ENCODE measurements at places on chromosomes 13 and 19. TPM values are rescaled to one million over a fixed set of nuclear protein-coding genes. Genes with fewer than 3 reads are reported as not detected.

DNA sequence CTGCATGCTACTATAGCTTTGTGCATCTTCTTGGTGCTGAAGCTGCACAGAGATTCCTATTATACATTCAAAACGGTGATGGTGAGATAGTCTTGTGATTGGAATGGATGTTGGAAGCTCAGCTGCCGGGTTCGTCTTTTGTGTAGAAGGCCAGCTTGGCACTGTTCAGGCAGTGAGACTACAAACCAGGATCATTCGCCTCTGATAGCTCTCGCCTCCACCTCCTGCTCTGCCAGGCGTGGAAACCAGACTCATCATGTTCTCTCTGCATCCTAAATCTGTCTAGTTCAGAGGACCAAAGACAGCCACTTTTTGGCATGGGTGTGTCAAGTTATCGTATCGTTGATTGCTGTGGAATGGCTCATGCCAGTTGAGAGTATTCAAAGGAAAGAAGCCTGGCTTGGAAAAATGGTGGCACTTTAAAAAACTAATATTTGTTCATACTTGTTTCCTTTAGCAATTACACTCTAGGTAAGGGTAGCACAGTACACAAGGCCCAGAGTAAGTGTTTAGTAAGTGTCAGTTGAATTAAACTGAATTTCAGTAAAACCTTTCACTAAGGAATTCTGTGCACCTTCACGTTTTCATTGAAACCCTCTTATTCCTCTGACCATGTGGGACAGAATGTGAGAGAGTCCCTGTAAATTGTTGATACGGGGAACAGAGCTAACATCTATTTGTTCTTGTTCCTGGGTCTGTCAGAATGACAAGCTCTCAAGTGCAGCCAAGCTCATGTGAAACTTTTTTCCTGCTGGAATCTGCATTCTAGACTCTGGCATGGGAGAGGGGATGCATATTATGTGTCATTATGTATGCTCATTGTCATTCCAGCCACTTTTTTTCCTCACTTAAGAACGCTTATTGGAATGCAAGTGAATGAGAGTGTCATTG lies 69.8 kb downstream of the DPY19L3 start:
- no peak for DNase-seq

DNA sequence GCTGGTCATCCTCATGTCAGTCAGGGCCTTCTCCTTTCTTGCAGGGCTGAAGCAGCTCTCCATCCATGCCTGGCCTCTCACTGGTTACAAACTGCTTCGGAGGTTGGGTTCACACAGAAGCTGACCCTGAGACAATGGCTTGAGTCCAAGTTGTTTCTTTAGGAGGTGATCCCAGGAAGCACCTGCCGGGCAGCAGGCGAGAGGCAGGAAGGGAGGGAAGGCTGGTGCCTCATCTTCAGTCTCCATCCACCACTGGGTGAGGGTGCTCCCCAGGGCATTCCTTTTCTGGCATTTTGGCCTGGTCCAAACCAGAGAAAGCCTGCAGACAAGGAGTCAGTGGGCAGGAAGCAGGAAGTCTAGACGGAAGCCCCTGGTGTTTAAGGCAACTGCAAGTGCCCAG lies 17.6 kb upstream of the SPATA13 start:
- no peak for DNase-seq

- DNase-seq = peak; percentile 37
Observed at GRCh38 chr19:55406826-55407549, 600 bp downstream of the UBE2S start.

DNA sequence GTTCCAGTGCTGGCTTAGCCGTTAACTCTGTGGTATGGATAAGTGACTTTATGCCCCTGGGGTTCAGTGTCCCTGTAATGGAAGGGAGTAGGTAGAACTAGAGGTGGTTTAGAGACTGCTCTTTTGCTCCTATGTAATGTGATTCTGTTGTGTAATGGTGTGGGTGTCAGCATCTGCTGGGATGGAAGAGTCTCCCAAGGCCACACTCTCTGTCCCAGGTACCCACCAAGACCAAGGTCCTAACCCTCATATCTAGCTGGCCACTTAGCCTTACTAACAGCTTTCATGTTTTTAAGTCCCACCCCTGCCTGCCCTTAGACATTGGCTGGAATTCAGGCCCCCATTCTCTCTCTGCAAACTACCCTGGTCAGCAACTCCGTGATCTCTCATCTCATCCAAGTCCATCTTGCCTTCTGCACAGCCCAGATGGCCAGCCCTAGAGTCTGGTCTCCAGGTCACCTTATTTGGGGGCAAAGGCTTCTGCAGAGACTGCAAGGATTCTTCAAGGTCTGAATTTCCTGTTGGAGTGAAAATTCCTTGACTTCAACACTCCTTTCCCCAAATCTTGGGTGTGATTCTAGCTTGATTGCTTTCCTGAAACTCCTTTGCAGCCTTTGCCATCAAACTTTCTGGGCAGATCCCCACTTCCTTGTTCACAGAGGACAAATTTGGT lies 48.4 kb downstream of the SERP2 start:
- no peak for DNase-seq

- peak; percentile 6 for DNase-seq
Observed at GRCh38 chr13:47421525-47421924, 524.7 kb upstream of the HTR2A start.

DNA sequence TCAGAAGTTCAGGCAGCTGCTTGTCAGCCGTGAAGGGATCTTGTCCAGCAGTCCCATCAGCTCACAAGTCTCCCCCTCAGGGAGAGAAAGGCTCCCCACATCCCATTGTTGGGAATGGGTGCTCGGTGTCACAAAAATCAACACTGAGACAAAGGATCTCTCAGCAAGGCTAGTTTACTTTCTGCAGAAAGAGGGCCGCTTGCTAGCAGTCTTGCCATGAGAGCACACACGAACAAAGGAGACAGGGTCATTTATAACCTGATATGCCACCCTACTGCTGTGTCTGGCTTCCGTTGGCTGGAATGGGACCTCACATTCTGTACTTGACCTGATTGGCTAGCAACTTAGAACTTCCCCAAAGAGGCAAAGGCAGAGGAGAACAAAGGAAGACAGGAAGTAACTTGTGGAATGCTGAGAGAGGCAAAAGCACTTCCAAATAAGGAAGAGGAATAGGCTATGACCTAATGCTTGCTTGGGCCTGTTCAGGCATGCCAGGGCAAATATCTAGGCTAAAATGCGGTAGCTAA lies 8.7 kb upstream of the IGFL3 start:
- DNase-seq = peak; percentile 96

- no peak for DNase-seq
Observed at GRCh38 chr19:58466089-58466759, 656 bp upstream of the ZNF324 start.

DNA sequence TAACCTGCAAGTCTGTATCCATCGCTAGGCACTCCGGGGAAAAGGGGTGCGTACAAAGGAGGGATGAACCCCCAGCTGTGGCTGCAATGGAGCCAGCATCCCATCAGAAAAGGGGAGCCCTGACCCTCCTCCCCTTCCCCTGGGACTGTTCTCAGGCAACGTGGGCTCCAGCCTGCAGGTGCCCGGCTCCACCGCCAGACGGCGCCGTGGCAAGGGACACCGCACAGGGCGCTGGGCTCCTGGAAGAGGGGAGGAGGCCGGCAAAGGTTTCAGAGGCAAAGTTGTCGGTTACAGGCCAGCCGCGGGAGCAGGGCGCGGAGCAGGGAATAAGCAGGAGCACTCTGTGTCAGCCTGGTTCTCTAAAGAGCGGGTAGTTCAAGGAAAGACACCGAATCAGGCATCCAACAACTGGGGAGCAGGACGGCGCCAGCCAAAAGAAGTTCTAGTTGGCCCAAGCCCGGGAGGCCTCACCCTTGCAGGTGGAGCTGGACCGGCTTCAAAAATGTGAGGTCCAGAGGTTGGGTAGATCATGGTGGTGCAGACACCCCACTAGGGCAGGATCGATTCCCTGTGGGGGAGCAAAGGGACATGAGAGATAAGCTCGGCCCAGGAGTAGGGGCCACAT lies 53.0 kb upstream of the ATP12A start:
- no peak for DNase-seq

ADM5 gene
- total RNA-seq = 0.26 TPM

DNA sequence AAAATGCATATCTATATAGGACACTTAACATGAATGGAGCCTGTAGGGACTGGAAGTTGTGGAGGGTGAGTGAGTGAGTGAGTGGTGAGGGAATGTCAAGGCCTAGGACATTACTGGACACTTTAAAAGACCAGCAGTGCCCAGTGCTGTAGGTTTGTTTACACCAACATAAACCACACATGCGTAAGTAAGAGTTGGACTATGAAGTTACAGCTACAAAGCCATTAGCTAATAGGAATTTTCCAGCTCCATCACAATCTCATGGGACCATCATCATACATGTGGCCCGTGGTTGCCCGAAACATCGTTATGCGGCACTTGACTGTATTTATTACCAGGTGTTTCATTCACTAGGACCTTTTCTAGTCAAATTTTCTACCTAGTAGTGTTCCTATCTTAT lies 49.2 kb downstream of the LATS2 start:
- peak; percentile 48 for DNase-seq

GRCh38 chr19:15098460-15098859 lies 8.7 kb upstream of the SYDE1 start:
- DNase-seq = no peak

GRCh38 chr19:1132552-1133383 lies 29.0 kb downstream of the GPX4 start:
- DNase-seq = no peak

PROSER1 gene
- 13.9 TPM for total RNA-seq

DNA sequence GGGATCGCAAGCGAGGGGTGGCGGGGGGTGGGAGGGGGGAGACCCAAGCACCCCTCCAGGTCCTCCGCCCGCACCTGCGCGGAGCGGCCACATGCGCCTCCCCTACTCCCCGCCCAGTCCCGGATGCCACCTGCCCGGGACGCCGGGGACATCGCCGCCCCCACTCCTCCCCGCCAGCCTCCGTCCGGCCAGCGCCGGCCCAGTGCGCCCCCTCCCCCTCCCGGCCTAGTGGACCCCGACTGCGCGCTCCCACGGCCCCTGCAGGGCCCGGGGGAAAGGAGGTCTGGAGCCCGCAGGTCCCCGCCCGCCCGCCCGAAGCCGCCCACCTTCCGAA lies 263 bp downstream of the RHPN2 start:
- DNase-seq = no peak

DPRX gene
- total RNA-seq = not detected

- no peak for DNase-seq
Observed at GRCh38 chr13:46663206-46664037, 110.5 kb downstream of the LRCH1 start.

ZNF560 gene
- total RNA-seq = 3.3 TPM

DNA sequence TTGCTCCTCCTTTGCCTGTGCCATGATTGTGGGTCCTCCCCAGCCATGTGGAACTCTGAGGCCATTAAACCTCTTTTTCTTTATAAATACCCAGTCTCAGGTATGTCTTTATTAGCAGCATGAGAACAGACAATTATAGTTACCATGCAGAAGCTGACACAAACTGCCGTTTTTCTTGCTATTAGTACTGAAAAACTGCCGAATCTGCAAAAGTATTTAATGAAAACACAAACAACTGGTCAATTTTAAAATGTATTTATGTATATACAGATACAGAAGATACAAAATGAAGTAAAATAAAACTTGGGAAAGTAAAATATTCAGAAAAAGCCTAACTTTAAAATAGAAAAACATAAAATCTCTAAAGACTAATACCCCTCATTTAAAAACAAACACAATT lies 206.3 kb downstream of the DIAPH3 start:
- DNase-seq = no peak

- peak; percentile 81 for DNase-seq
Observed at GRCh38 chr19:54464630-54465425, 1.2 kb upstream of the LENG9 start.

IGFLR1 gene
- total RNA-seq = 0.51 TPM

GRCh38 chr19:5048091-5048726 lies 79.3 kb downstream of the KDM4B start:
- peak; percentile 72 for DNase-seq

CEACAM1 gene
- total RNA-seq = not detected

GRCh38 chr13:99255271-99255670 lies 2.9 kb downstream of the GPR18 start:
- DNase-seq = no peak

DNA sequence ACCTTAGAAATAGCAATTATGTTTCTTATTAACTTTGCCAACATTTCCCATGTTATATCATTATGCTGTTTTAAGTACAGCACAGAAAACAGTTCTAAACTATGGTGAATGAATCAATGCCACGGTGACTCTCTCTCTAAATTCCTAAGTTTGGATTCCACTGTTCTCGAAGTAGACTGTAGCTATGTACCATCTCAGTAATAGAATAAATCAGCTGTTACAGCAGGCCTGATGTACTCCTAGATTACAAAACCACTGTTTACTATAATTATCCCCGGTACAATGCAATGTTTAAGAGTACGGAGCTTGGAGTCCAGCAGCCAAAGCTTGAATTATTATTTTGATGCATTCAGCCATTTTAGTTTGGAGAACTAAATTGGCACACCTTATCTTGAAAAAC lies 476.3 kb upstream of the SLITRK1 start:
- DNase-seq = no peak

GRCh38 chr13:113602291-113602988 lies 17.9 kb downstream of the TFDP1 start:
- no peak for DNase-seq

SMARCA4 gene
- total RNA-seq = 35.7 TPM

GRCh38 chr19:49340069-49340864 lies 5.1 kb downstream of the CD37 start:
- peak; percentile 11 for DNase-seq

- no peak for DNase-seq
Observed at GRCh38 chr19:35601971-35602370, 10.6 kb upstream of the HAUS5 start.

DNA sequence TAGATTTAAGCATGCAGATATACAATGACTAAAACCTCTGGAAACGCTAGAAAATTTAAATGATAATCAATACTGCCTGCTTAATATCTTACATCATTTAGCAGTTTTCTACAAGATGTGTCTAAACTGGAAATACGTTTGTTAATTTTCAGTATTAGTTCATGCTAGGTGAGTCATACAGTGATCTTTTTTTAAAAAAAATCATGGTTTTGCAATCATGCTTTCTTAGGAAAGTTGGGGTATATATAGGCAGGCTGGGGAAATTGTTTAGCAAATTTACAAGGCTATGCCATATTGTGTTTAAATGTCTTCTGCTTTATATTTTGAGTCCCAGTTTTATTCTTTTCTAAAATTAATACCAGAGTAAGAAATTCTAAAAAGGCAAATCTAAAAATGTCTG lies 245.4 kb upstream of the SPRY2 start:
- DNase-seq = peak; percentile 75

DNA sequence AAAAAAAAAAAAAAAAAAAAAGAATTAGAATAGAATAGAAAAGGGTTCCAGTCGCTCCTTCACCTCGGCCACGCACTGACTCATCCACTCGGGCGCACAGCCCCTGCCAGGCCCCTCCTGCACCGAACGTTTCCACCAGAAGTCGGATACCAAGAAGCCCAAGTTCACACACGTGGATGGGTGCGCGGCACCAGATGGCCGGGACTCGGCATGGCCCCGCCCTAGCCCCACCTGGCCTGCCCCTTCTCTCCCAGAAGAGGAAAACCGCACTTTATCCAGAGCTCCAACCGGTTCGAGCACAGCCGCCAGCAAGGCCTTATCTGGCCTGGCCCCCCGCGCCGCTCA lies 5.9 kb downstream of the PRR36 start:
- DNase-seq = no peak

DNA sequence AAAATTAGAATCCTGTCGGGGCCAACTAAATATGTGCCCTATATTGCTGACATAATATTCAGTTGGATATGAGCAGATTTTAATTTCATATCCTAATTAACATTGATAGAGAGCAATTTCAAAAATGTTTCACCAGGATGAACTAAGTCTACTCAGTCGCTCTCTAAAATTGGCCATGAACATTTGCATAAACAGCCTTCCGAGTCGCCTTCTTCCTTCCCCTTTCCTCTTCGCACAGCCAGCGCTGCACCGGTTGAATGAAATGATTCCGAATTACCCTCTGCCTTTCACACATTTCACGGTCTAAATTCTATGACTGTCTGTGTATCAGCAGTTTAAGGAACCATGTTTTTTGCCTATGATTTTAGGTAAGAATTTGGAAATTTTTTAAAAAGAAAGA lies 413.7 kb downstream of the LIG4 start:
- no peak for DNase-seq

All from fibroblast of lung (primary cell).